ENCODE measurements at places on chromosomes 2 and 18. TPM values are rescaled to one million over a fixed set of nuclear protein-coding genes. Genes with fewer than 3 reads are reported as not detected.

Gene TDRD15
- total RNA-seq: not detected

Gene MAP3K19
- total RNA-seq: 0.15 TPM

Gene LBX2
- not detected for total RNA-seq

Gene SEC11C
- total RNA-seq: 143 TPM

- H3K4me3 ChIP-seq: no peak overlapping the region
- H3K27me3 ChIP-seq: no peaks in the 10 kb centered on the region
- no peaks in the 10 kb centered on the region for H3K36me3 ChIP-seq
- H3K4me1 ChIP-seq: no peaks in the 10 kb centered on the region
Measured at GRCh38 chr2:145617906-145618305, 1098.0 kb upstream of the ZEB2 start.

Gene SGO2
- total RNA-seq: 5.2 TPM

DNA sequence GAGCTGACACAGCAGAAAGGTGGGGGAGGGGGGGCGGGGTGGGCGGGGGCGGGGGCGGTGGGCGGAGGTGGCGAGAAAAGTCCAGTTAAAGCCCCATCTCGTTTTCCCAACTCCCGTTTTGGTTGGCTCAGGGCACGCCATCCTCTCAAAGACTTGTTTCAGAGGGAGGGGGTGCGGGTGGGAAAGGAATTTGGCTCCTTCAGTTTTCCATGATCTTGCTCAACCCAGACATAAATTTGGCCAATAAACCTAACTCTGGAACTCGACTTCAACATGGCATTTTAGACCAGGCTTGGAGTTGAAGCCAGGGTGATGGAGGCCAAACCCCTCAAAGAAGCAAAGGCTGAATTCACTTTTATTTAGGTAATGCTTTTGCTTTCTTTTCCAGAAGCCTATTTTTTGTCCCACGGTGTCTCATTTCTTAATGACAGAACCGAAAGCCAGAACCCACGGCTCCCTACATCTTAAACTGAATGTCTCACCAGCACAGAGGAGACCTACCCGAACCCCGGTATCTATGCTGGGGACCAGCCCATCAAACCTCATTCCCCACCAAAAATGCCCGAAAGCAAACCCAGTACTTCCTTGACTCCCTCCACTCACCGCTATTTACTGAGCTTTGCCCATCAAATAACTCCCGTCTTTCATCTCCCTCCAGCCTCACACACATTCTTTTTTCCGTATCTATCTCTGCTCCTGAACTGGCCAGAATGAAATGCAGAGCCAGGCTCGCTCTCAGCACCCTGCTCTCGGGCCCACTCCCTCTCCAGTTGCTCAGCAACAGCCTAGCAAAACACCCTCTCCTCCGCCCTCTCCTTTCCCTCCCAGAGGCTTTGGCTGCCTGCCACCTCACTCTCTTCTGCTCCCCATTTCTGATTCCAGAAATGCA is 4.3 kb downstream of the IGFBP5 start:
- peak overlapping the region; percentile 87 for H3K27ac ChIP-seq
- H3K4me3 ChIP-seq: peak overlapping the region; percentile 72
- DNase-seq: peak; percentile 96
- no peaks in the 10 kb centered on the region for H3K27me3 ChIP-seq

GRCh38 chr2:231780909-231781797 is at the start of gene PDE6D:
Gene PDE6D (minus strand): TSS chr2:231781282. CDS start chr2:231781114, 168 bp downstream.
- no peaks in the 10 kb centered on the region for H3K27me3 ChIP-seq
- H3K4me3 ChIP-seq: peak within 1 kb of the TSS; percentile 77
- no peaks in the 10 kb centered on the region for H3K36me3 ChIP-seq
- peak; percentile 98 for DNase-seq
- peak within 1 kb of the TSS; percentile 59 for H3K27ac ChIP-seq
- H3K4me1 ChIP-seq: peaks cover 34% of the 10 kb centered on the region

Gene CYP26B1
- total RNA-seq: 17.3 TPM

DNA sequence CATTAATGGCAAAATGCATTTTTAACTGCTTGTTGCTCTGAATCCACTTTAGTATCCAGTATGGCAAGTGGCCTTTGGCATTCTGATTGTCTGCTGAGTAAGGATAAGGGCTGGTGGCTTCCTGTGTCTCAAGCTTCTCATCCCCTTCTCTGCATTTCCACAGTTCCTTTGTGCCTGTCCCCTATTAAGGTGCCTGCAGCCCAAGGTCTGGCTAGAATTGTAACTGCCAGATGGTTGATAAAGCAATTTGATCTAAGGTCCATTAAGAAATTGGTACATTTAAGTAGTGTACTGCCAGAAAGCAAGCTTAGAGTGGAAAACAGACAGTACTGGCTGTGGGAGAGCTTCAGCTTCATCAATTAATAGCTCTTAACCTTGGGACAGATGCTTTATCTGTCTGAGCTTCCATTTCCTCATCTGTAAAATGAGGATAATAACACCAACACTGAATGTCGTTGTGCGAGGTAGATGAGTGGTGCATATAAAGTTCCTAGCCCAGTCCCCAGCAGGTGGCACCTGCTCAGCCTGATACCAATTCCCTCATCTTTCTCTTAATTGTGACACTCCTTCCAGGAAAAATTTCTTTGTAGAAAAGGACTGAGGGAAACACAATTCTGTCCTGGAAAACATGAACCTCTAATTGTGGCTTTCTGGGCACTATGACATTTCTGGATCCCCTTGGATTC is 570.6 kb upstream of the GCFC2 start:
- no peak overlapping the region for H3K4me3 ChIP-seq
- no peaks in the 10 kb centered on the region for H3K36me3 ChIP-seq
- no peaks in the 10 kb centered on the region for H3K4me1 ChIP-seq
- no peak for DNase-seq
- H3K27ac ChIP-seq: no peak overlapping the region

Gene HOXD4
- 4.8 TPM for total RNA-seq

Gene RAB27B
- total RNA-seq: 0.40 TPM

DNA sequence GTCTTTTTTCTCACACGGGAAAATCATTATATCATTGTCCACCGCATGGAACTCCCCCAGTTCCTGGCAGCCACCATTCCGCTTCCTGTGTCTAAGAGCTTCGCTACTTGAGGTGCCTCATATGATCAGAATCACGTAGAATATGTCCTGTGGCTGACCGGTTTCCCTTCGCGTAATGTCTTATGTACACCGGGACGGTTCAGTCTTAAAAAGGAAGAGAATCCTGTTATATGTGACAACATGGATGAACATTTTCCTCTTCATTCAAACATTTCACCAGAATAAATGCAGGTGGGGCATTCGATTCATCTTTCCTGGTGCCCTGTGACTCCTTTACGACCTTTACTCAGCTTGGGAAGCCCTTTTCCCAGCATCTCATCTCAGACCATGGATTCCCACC is 131.7 kb upstream of the TWIST2 start:
- no peaks in the 10 kb centered on the region for H3K4me1 ChIP-seq
- H3K27me3 ChIP-seq: no peaks in the 10 kb centered on the region
- no peak for DNase-seq
- no peak overlapping the region for H3K27ac ChIP-seq
- no peak overlapping the region for H3K4me3 ChIP-seq

Gene TYMS
- 1.8 TPM for total RNA-seq
